ENCODE measurements at places on chromosomes 12 and 14. TPM values are rescaled to one million over a fixed set of nuclear protein-coding genes. Genes with fewer than 3 reads are reported as not detected.

The RASSF9 gene
- 8.5 TPM for total RNA-seq

GRCh38 chr14:90287791-90288190 lies 31.4 kb downstream of the PSMC1 start:
- DNase-seq, result no peak

DNA sequence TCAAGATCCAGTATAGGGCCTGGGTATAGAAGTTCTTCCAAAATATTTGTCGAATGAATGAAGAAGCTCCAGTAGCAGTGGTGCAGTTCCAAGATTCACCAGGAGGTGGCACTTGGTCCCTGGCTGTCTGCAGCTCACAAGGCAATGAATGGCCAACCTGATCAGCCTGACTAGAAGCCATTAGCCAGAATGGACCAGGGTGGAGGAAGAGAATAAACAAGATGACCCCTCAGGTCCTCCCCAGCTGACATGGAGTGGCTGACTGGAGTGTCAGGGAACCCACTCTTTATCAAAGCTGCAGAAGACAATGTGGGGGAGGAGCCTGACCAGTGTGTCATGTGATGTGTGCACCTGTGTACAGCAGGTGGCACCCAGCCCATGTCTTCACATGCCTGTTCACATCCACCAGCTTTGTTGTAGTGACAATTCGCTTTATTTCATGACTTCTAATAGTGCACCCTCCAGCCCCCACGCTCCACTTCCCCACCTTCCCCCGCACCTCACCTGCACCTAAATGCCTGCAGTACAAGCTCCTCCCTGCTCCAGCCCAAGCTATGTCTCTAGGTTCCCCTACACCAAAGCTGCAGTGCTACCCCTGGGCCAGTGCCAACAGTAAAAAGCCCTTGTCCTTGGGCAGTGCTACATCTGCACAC lies 3.0 kb downstream of the LTBP2 start:
- peak; percentile 94 for DNase-seq

- no peak for DNase-seq
Measured at GRCh38 chr14:68974759-68975347, 4.2 kb downstream of the ACTN1 start.

- DNase-seq, result no peak
Measured at GRCh38 chr12:77992760-77993159, 162.1 kb downstream of the NAV3 start.

The PZP gene
- 0.80 TPM for total RNA-seq

- DNase-seq, result no peak
Measured at GRCh38 chr12:97321621-97322020, 141.0 kb upstream of the RMST start.

DNA sequence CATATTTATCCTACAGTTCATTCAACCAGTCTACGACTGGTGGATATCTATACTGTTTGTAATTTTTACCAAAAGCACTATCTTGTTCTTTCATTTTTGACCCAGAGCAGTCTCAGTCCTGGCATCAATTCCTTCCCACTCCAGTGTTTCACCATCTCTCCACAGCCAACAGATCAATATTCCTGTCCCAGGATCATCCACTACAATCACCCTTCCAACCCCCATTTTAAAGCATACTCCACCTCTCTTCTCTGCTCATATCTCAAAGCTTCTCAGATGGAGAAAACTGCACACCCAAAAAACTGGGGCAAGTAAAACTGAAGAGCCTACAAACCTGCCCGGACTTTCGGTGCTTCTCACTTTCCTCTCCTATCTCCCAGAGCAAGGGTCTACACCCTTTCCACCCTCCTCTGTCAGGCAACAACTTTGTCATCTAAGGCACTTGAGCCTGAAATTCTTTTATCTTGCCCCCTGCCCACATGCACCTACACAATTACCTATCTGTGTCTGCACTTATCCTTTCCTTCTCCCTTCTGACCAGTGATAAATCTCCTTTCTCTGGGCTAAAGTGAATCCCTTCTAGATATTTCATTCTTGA lies 4.1 kb upstream of the PIP4K2C start:
- no peak for DNase-seq

- DNase-seq, result no peak
Measured at GRCh38 chr12:33770652-33771051, 251.6 kb upstream of the ALG10 start.

- DNase-seq, result no peak
Measured at GRCh38 chr12:115611477-115611876, 666.0 kb downstream of the MED13L start.

The EFS gene
- 46.6 TPM for total RNA-seq

DNA sequence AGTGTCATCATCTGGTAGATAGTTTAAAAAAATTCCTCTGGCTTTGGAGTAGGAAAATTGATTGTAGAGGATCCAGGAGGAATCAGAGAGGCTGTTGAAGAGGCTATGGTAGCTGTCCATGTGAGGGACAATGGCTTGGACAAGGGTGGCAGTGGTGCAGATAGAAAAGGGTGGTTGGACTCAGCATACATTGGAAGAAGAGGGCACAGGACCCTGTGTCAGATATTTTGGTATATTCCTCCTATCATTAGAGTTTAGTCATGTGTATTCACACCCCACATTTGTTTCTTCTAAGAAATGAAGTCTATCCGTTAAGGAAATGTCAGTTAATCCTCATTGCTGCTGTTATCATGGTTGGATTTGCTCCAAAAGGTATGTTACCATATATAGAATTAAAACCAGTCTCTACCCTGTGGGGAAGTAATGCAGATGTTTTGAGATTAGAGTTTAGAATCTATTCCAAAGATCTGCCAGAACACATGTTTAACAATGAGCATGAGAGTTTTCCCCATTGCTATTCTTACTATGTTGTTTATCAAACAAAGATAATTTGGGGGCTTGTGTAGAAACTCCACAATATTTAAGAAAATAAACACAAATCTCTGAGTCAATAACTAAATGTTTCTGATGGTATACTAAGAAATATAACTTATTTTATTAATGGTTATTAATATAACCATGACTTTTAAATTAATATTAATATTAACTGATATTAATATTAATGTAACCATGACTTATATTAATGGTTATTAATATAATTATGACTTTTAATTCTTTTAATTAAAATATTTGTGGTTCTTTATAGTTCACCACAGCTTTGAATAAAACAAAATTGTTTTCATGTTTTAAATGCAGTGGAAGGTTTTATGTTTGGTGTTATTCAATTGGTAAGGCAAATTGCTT lies 80.9 kb downstream of the CRADD start:
- DNase-seq, result no peak

- DNase-seq, result no peak
Measured at GRCh38 chr12:104959335-104959841, 1.3 kb upstream of the SLC41A2 start.

The AQP2 gene
- total RNA-seq, result not detected

DNA sequence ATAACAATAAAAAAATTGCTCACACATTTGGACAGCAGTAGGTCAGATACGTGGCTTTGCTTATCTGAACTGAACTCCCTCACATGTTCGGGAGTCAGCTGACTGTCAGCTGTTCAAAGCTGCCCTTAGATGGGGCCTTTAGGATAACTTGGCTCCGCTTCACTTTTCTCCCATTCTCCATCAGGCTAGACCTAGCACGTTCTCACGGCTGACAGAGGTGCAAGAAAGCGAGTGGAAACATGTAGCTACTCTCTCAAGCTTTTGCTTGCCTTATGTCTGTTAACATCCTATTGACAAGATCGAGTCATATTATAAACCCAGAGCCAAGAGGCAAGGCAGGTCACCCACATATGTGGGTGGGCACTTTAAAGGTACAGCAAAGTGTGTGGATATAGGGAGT lies 112.0 kb upstream of the PDZRN4 start:
- no peak for DNase-seq

DNA sequence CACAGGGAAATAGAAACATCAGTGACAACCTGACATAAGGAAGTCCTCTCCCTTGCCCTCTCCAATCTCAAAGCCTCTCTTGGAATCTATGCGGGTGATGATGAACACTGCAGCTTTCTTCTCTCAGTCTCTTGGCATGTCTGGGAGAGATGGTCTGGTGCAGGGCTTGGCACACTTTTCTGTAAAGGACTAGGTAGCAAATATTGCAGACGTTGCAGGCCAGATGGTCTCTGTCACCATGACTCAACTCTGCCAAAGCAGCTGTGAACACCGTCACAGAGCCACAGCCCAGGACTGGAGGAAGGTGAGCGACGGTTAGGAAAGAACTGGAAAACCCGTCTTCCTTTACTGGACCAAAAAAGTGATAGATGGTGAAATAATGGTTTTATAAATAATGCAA lies 591.0 kb upstream of the TMEM132C start:
- DNase-seq, result no peak

DNA sequence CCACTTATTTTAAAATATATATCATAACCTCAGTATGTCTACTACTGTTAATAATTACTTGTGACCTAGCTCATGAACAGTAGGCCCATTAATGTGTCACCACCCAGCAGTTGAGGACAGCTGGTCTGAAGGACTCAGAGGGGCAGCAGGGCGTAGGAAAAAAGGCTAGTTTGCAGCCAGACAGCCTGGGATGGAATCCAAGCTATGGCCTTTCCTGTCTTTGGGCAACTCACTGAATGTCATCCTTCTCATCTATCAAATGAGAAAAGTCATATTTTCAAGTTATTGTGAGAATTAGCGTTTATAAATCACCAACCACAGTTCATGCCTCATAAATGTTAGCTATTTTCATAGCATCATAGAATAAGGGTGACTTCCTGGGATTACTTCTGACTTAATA lies 12.3 kb downstream of the DENND5B start:
- DNase-seq, result no peak

All from sciatic nerve (tissue), 2 donors.